ENCODE measurements at places on chromosomes 7 and 10. TPM values are rescaled to one million over a fixed set of nuclear protein-coding genes. Genes with fewer than 3 reads are reported as not detected.
A peak's percentile ranks its signal among the peaks of the same experiment; 100 is the strongest.

- H3K27ac ChIP-seq: peak overlapping the region; percentile 76
- H3K27me3 ChIP-seq: peaks cover 11% of the 10 kb centered on the region
- peak overlapping the region; percentile 84 for H3K4me3 ChIP-seq
- H3K4me1 ChIP-seq: peaks cover 16% of the 10 kb centered on the region
- no peak for DNase-seq
- H3K36me3 ChIP-seq: peaks cover 4% of the 10 kb centered on the region
Measured at GRCh38 chr7:32941681-32942414, 15.4 kb upstream of the FKBP9 start.

DNA sequence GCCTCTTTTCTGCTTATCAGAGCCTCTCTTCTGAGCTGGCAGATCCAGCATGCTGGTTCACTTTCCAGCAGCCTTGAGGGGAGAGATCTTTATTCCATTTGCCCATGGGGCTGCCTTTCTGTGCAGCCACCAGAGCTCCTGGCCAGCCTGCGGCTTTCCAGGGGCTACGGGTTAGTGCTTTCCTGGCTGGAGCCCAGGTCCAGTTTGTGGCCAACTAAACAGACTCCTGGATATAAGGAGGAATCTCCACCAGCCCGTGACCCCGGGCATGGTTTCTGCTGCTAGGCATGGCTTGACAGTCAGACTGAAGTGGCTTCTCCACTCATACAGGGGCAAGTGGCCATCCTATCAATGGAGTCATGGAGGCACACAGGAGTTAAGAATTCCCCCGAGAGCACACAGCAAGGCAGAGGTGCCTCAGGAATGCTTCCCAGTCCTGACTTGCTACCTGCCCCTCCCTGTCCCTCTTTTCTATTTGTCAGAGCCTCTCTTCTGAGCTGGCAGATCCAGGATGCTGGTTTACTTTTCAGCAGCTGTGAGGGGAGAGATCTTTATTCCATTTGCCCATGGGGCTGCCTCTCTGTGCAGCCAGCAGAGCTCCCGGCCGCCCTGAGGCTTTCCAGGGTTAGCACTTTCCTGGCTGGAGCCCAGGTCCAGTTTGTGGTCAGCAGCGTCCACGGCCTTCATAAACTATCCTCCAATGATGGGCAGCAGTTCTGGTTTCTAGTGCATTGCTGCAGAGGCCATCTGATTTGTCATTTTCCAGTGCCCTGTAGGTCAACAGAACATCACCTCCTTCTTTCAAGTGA, 35.9 kb downstream of the TSPAN15 start:
- no peak overlapping the region for H3K4me3 ChIP-seq
- H3K27ac ChIP-seq: no peak overlapping the region
- no peaks in the 10 kb centered on the region for H3K4me1 ChIP-seq
- no peak for DNase-seq
- no peaks in the 10 kb centered on the region for H3K36me3 ChIP-seq
- no peaks in the 10 kb centered on the region for H3K27me3 ChIP-seq

TMEM72 gene
- not detected for total RNA-seq

DNA sequence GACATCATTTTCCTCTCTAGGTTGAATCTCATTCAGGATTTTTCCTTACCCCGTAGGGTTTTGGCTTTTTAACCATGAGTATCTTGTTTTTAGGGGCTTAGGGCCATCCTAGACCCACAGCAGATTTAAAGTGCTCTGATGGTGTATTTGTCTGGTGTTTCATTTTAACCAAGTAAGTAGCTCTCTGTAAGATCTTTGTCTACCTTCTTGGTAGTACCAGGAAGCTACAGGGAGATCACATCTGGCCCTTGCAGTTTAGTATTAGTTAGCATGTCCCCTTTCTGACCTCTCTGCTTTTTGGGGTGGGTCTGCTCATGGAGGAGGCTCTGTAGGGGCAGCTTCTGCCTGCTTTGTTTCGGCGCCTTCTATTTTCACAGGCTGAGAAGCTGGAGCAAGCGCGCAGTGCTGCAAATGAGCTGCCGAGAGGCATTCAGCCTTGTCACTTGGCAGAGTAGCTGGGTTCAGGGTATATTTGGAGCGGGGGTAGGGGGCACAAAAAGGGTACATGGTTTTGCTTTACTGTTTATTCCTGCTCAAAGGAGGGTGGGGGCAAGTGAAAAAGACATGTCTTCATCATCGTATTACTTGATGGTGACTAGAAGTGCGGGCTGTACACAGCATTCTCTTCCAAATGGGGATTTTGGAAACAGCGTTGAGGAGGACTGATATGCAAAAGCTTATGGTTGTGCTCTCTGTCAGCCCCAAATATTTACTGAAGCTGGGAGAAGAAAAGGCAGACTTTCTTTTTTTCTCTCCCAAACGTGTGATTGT, 146.3 kb downstream of the CELF2 start:
- peaks cover 47% of the 10 kb centered on the region for H3K4me1 ChIP-seq
- peak; percentile 32 for DNase-seq
- H3K27me3 ChIP-seq: no peaks in the 10 kb centered on the region
- H3K36me3 ChIP-seq: peaks cover 27% of the 10 kb centered on the region
- H3K4me3 ChIP-seq: no peak overlapping the region

MBL2 gene
- total RNA-seq: not detected
